ENCODE measurements at places on chromosomes 12 and 14.
A peak's percentile ranks its signal among the peaks of the same experiment; 100 is the strongest.

DNA sequence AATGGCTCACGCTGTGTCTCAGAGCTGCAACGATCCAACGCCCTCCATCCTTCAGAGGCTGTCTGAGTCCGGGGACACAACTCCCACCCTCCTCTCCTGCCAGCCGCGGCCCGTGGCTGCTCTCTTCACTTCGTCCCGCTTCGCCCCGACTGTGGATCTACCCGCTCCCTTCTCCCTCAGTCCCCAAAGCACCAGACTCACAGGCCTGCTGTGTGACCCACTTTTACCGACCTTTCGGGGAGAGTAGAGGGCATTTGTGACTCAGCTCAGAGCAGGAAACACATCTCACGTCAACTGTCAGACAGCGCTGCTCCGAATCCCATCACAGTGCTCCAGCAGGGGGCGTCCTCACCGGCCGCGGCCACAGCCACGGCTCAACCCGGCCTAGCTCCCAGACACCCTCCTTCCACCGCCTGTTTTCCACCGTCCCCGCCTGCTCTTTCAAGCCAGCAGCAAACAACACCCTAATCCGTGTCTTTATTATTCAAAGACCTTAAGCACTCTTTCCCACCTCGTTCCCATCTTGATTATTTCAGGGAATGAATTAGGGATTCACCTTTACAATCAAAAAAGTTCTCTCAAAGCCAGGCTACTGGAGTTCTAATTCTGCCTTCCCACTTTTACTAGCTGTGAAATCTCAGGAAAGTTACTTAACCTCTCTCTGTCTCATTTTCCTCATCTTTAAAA lies 5.0 kb upstream of the AQP2 start:
- DNase-seq = peak; percentile 85

- DNase-seq = no peak
These were observed 131.3 kb upstream of the CPSF6 start for GRCh38 chr12:69108037-69108436.

DNA sequence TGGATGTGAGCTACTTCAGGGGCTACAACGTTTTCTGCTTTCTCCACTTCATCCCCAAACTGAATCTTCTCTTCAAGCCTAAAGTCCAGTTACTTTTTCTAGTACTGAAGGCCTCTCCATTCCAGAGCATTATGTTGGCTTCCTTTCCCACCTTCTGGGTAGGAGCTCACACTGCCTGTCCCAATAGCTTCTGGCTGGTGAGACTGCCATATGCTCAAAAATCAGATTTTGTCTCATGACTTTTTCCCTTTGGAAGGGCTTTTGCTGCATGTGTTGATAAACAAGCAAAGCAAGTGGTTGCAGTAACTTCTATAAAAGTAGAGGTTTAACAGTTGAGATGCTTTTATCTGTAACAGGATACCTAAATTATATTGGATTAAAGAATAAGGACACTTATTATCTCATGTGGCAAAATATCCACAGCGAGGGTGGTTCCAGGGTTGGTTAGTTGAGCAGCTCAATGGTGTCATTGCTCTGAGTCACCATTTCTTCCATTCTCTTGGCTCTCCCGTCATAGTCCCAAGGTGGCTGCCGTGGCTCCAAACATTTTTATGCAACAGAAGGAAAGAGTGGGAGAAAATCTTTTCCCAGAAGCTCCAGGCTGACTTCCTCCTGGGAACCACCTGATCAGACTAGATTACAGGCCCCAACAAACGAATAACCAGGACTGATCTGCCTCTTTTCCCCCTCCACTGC lies 15.1 kb upstream of the PPFIBP1 start:
- DNase-seq = no peak

DNA sequence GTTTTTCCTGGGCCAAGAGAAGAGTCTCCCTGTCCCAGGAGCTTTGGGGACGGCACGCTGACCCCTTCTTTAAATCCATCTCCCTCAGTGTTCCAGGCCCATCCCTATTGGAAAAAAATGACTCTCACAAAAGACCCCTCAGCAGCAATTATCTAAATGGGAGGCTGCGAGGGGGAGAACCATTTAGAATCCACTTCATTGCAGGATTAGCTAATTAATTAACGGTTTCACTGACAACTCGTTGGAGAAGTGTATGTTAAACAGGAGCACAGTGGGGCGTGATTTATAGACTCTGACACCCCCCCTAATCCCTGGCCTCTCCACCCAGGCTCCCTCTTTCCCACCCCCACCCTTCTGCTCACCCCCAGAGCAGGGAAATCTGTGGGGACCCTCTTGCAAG lies 162.8 kb upstream of the LHX5 start:
- no peak for DNase-seq

- no peak for DNase-seq
These were observed 55.4 kb downstream of the ASCL1 start for GRCh38 chr12:103012884-103013283.

DNA sequence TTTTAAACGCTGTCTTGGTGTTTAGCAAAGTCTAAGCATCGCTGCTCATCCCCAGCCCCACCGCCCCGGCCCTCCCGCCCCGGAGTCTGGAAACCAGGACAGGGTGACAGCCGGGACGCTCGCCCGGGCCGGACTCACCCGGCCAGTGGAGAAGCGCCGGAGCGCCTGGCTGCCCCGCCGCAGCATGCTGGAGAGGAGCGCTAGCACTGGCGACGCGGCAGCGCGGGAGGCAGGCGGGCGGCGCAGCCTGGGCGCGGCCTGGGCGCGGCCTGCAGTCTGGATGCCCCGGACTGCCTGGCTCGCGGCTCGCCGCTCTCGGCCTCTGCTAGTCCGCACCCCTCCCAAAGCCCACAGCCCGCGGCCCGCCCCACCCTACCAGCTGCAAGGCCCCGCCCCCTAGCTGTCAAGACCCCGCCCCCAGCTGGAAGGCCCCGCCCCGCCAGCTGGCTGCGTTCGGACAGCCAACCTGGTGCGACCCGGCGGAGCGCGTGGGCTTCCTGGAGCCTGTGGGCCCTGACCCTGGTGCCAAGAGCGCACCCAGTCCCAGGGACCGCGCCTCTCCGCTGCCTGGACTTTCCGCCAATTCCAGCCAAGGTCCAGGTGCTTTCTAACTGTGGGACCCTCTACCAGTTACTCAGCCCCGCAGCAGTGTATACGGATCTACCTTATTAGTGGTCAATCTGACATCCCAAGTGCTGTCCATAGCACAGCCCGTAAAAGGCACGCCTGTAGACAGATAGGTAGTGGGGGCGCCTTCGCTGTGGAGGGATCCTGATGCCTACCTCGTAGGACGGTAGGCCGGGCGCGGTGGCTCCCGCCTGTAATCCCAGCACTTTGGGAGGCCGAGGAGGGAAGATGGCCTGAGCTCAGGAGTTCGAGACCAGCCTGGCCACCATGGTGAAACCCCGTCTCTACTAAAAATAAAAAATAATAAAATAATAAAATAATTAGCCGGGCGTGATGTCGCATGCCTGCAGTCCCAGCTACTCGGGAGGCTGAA lies at the start of gene ALDH1L2:
Gene ALDH1L2 (minus strand): TSS at position 208 of the 1,000 bp plus-strand sequence. CDS start 22 bp downstream, at position 186.
- peak; percentile 50 for DNase-seq

- DNase-seq = no peak
These were observed 30.6 kb upstream of the TRHDE start for GRCh38 chr12:72241552-72241951.

DNA sequence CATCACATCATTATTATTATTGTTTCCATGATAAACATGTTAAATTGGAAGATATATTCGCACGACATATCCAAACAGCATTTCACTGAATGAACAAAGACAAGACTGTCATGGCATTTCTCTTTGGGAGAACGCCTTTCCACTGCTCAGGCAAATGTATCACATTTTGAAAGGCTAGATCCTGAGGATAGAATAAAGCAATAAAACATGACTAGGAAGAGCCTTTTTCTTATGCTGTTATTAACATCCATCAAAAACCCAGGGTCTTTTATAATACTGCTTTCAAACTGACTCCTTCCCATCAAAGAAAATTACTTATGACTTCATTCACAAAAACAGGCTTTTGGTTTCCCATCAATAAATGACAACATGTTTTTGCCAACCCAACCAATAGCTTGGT lies 630.9 kb downstream of the TMTC2 start:
- DNase-seq = no peak

DNA sequence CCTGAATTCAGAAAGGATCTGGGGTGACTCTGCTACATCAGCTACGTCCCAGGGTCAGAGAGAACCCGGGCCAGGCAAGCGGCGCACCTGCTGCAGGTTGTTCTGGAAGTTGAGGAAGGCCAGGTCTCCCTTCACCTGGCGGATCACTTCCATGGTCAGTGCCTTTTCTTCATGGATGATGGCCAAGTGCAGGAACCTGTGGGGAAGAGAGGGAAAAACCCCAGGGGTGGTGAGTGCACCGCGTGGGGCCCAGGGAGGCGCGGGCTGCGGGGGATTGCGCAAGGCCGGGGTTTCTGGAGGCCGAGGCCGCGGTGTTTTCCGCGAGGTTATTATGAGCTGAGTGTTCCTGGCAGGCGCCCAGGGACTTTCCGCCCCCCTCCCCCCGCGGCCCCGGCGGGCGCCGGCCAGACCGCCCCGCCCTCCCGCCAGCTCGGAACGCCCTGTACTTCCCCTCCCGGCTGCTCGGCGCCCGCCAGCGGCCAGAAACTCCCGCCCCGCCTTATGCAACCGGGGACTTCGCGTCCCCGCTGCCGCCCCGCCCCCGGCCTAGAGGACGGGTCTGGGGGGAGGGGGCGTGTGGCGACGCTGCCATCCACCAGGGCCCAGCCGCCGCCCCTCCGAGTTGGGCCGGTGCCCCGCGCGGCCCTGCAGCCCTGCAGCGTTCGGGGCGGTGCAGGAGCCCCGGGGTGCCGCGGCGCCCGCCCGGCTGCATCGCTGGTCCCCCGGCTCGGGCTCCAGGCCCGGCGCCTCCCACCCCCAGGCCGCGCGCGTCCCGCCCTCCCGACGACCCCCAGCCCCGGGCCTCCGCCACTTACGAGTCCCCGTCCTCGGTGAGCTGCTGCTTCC lies 723 bp downstream of the NFKBIA start:
- peak; percentile 96 for DNase-seq

- no peak for DNase-seq
These were observed 323.7 kb upstream of the OR4E1 start for GRCh38 chr14:21997300-21997699.

DNA sequence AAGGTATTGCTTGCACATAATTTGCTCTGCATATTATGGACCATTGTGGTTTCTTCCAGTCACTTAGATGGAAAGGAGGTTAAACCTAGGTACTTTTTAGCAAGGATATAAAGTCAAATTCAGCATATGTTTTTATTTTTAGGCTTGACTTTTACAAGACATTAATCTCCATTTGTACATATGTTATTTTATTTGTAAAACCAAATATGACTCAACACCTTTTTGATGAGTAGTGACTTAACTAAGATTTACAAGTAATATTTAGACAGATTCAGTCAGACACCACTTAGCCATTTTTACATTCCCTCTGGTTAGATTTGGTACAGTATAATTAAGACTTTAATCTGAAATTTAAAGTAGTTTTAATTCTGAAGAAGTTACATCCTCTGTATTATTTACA lies 55.0 kb downstream of the BHLHE41 start:
- DNase-seq = no peak

DNA sequence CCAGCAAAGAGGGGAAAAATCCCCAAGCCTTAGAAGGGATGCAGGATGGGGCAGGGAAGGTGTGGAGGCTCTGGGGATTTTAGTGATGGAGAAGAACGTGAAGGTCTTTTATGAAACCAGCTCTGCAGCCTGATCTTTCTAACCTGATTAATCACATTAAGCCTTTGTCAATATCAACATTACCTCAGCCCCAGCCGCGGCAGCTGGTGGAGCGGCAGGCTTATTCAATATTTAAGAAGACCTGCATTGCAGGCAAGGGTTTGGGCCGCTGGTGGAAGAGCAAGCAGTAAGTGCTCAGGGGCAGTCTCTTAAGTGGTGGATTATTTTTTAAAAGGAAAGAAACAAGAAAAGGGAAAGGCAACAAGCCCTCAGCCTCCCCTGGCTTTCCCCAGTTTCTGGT lies 16.6 kb downstream of the RPH3A start:
- DNase-seq = no peak

DNA sequence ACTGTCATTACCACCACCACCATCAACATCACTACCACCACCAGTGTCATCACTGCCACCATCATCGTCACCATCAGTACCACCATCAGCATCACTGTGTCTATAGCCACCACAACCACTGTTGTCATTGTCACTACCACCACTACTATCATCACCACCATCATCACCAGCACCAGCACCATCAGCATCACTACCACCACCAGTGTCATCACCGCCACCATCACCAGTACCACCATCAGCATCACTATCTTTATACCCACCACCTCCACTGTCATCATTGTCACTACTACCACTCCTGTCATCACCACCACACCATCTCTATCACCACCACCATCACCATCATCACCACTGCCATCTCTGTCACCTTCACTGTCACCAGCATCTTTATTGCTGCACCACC lies 60.6 kb downstream of the BEGAIN start:
- no peak for DNase-seq

GRCh38 chr14:57828713-57829112 lies 37.2 kb downstream of the SLC35F4 start:
- no peak for DNase-seq

GRCh38 chr12:123868791-123869190 lies 103.8 kb downstream of the CCDC92 start:
- no peak for DNase-seq

DNA sequence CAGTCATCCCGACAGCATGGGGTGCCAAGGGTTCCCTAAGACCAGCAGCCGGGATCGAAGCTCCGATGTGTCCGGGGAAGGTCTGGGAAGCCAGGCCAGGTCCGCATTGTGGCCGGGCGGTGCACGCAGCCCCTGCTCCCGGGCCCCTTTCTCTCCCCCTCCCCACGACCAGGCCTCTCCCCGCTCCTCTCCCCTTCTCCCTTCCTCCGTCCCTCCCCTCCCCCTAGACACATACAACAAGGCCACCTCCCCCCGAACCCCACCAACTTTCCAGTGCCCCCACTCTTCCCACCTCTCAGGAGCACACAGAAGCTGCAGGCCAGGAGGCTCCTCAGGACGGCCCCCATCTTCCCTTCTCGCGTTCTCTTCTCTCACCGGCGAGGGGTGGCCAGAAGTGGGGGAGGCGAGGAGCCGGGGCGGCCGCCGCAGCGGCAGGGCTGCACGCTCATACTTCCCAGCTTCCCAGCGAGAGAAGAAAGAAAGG lies 413 bp downstream of the LRP6 start:
- DNase-seq = no peak

DNA sequence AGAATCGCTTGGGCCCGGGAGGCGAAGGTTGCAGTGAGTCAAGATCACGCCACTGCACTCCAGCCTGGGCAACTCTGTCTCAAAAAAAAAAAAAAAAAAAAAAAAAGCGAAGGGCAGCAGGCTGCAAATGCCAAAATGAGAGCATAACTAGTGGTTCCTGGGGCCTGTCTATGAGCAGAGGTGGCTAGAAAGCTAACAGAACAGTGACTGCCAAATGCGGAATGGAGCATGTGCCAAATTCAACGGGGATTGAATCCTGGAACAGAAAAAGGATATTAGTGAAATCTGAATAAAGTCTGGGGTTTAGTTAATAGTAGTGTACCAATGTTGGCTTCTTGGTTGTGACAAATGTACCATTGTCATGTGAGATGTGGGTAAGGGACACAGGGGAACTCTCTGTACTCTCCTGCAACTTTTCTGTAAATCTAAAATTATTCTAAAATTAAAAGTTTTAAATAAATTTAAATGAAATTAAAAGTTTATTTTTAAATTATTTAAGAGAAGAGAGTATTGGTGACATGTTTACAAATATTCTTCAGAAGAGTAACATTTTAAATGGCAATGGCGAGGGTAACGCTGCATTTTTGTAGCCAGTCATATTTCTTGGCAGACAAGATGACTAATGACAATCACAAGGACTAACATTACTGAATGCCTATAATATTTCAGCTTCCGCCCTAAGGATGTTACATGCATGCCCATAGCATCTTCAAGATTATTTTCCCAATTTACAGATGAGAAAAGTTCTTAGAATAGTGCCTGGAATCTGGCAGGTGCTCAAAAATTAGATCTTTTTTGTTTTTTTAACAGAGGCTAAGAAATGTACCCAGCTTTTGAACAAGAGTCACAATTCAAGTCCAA lies 28.9 kb upstream of the NUDT4 start:
- no peak for DNase-seq
